ENCODE measurements at places on chromosomes 4 and X.

DNA sequence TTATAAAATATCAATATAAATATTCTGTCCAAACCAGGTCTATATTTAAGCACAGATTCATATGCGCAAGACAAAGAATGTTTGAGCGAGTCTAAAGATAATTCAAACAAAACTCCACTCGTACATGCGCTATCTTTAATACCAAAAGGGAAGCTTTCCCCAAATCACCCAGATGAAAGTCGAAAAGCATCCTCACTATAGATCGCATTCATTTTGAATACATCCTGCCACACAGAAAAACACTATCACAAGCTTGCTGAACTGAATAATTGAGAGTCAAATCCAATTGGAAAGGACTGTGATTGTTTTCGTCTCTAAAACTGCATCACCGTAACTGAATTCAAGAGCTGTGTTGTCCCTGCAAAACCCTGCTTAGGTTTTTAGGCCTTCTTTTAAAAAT lies 685 bp downstream of the TASL start:
- no peak for DNase-seq

DNA sequence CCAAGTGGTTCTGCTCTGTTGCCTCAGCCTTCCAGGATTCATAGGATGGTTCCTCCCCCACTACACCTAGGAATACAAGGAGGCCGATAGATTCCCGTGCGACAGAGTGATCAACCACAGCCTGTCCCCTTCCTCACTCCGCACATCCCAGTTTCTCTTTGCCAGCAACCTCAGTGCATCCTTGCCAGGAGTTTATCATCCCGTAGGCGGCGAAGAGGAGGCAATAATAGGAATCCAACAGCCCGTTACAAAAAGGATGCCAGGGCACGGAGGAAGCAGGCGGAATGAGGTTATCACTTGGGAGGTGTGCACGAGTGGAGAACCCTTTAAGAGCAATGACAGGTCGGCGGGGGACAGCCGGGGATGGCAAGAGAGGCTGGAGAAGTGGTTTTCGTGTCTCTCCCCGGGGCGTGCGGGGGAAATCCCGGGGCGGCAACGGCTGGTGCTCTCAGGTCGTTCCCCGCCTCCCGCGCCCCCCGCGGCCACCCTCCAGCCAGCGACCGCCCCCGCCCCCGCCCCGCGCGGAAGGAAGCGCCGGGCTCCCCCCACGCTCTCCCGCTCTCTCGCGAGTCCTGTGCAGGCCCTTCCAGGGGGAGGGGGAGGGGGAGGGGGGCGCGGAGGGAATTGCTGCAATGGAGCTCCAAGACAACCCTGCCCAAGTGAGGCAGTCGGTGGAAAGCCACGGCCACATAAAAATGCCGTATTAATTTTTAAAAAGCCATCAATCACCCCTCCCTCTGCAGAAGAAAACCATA lies 1.6 kb downstream of the PPP3CA start:
- DNase-seq, result no peak

- no peak for DNase-seq
Observed at GRCh38 chr4:53322696-53323095, 43.2 kb downstream of the SCFD2 start.

GRCh38 chr4:146640465-146641061 lies 1.9 kb downstream of the POU4F2 start:
- no peak for DNase-seq

DNA sequence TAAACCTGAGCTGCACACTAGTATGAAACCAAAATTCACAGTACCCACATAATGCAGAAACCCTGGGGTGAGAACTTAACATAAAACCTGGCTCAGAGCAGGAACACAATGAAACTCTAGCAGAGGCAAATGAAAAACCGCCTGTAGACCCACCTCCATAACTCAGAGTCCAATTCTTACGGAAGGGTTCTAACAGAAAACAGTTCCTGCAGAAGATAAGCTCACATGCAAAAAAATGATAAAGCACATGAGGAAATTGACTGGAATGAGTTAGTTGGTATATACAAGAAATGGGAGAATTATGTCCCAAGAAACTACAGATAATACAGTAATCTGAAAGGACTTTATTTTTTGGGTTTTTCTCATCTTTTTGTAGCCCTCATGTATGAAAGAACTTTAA lies 14.7 kb downstream of the RTL9 start:
- no peak for DNase-seq

- no peak for DNase-seq
Observed at GRCh38 chr4:99645036-99645435, 12.6 kb downstream of the C4orf54 start.

GRCh38 chr4:64713256-64713840 lies 304.1 kb upstream of the TECRL start:
- DNase-seq, result peak; percentile 17

DNA sequence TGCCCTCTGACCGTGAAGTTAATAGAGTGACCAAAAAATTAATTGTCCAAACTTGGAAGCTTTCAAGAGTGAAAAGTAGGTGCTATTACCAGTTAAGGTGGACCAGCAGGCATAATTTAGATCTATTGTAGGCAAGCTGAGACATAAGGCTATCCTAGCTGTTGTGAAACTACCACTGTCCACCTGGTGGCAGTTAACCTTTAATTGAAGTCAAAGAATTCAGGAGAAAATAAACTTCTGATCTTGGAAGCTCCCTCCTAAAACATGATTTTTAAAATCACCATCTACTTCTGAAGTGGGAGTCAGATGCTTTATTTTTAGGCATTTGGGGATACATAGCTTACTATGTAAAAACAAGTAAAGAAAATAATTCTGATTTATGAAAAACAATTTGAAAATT lies 636.3 kb upstream of the HTR2C start:
- DNase-seq, result no peak

DNA sequence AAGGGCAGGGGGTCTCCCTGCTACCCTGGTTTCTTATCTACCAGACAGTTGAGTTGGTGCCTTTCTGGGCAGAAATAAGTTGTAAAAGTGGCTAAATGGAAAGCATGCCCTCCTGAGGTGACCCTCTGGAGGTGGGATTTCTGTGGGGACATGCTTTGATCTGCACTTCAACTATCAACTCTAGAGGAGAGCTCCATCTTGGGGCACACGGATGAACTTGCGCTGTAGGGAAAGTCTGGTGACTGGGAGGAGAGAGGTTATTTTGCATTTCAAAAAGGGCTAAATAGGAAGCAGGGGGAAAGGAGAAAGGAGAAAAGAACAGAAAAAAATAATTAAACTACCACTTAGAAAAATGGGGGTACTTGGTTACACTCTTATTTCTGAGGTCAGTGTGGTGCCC lies 12.7 kb upstream of the RHOXF2B start:
- DNase-seq, result no peak

- peak; percentile 48 for DNase-seq
Observed at GRCh38 chr4:156169011-156169410, 215.3 kb upstream of the CTSO start.

GRCh38 chrX:154546354-154547244 lies at the start of gene G6PD:
Gene G6PD (minus strand): TSS chrX:154546846. CDS start chrX:154546155, 691 bp downstream.
- DNase-seq, result peak; percentile 76

DNA sequence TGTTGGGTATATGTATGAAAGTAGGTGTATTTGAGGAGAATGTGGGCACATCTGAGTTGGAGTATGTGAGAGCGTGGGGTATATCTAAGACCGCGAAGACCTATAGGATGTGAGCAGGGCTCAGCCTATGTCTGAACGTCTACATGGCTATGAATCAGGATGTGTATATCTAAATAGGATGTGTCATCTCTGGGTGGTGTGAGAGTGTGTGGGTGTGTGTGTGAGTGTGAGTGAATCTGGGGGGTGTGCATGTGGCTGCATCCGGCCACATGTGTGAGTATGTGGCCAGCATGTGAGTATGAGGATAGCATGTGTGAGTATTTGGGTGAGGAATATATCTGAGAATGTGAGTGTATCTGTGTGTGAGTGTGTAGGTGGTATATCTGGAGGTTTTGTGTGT lies 7.7 kb downstream of the GPR173 start:
- no peak for DNase-seq

- DNase-seq, result no peak
Observed at GRCh38 chrX:102042372-102043325, 82.8 kb upstream of the TCEAL2 start.

GRCh38 chrX:22041907-22042530 lies 9.9 kb downstream of the PHEX start:
- DNase-seq, result no peak

DNA sequence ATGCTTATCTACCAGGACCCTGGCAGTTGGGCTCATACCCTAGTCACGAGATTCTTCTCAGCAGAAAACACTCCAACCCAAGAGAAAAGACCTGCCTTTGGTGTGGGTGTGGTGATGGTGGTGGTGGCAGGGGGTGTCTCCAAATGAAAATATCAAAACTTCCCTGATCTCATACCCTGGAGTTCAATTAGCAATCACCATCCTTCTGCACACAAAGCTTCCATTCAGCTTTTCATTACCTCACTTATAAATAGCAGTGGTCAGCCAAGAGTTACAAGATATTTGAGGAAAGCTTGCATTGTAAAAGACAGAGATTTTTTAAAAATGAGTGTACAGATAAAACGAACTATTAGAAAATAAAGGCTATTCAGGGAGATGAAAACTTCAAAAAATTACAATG lies 580.8 kb upstream of the MAGEB2 start:
- DNase-seq, result no peak

- no peak for DNase-seq
Observed at GRCh38 chr4:25993395-25994185, 79.6 kb downstream of the SMIM20 start.

DNA sequence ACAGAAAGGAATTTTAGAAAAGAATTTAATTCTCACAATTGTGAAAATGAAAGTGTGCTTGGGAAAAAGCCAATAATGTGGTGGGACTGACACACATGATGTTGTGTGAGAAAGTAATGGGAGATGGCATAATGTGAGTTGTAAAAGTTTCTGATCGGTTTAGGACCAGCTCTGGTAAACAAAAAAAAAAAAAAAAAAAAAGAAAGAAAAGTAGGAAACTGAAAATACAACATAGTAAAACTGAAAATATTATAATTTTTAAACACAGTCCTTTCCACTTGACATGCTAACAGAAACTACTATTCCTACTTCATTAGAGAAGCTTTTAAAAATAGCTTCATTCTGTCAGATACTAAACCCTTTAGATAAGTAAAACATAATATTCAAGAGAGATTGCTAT lies 28.2 kb downstream of the RAP1GDS1 start:
- DNase-seq, result no peak

DNA sequence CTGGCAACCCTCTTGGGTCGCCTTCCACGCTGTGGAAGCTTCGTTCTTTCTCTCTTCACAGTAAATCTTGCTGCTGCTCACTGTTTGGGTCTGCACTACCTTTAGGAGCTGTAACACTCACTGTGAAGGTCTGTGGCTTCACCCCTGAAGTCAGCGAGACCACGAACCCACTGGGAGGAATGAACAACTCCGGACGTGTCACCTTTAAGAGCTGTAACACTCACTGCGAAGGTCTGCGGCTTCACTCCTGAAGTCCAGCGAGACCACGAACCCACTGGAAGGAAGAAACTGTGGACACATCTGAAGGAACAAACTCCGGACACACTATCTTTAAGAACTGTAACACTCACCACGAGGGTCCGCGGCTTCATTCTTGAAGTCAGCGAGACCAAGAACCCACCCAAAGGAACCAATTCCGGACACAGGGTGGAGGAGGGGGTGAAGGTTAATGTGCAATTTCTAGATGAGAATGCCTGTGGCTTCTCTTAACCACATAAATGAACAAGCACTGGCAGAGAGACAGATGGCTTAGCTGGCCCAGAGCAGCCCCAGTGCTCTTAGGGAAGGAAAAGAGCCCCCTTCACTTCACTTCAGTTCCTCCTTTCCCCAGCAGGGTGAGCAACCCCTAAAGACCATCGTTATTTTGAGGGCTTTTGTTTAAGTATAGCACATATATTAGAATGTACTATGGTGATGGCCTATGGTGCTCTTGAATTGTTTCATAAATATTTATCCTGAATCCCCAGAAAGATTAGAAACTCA lies 73.0 kb downstream of the LUZP4 start:
- no peak for DNase-seq

- DNase-seq, result no peak
Observed at GRCh38 chrX:1526565-1526964, 10.4 kb downstream of the P2RY8 start.

DNA sequence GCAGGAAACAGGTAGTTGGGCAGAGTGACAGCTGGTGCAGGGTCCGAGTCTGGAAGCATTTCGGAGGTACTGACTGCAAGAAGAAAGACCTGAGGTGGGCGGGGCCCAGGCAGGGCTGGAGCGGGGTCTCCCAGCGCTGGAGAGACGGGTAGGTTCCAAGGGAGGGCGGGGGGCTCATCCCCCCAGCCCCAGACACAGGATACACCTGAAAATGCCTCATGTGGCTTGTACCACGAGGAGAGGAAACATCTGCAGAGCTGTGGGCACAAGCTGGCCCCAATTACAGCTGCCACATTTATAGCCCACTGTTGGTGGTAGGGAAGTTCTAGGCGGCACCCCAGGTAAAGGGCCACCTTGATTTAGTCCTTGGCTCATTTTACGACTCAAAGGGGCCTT lies 38.0 kb downstream of the ELF4 start:
- DNase-seq, result no peak

GRCh38 chrX:55129361-55129760 lies 40.5 kb downstream of the PAGE2 start:
- no peak for DNase-seq

DNA sequence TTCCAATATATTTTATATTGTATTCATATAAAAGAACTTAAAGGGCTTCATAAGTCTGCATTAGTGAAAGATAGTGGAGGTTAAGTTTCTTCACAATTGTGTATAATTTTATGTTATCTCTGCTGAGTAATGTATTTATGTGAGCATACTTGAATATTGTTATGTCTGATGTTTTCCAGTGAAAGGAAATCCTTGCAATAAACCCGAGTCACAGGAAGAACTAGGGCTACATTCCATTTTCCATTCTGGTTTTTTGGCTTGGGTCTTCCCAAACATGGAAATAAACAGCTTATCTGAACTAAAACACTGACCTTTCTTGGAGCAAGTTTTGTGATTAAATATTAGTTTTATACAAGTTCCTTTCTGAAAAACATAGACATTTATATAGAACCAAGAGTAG lies 231.3 kb upstream of the GPRIN3 start:
- no peak for DNase-seq

DNA sequence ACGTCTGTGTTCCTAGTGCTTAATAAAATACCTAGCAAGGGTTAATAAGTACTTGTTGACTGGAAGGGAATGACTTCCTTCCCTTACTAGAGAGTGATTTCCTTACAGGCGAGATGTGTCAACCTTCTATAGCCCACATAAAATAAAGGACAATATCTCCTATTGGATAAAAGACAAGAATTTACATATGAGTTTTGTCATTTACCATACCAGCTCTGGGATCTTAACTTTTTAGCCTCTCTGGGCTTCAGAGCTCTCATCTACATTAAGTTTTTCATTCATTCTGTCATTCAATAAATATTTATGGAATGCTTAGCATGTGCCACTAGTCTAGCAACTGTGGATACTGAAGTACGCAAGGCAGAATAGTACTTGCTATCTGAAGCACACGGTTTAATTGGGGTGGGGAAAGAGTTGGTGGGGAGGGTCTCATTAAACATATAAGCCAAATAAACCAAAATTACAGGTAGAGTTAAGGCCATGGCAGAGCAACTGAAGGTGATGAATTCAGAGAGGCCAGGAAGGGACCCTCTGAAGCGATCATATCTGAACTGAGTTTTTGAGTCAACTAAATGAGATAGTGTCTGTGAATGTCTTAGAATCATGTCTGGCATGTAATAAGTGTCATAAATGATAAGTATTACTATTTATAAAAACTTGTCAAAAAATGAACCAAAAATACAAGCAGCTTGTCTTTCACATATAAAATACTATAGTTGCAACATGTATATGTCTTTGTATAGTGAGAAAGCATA lies 91.6 kb upstream of the BMP2K start:
- DNase-seq, result no peak
